Stimulated activated CD8-positive, alpha-beta memory T cell treated with anti-CD3 and anti-CD28 coated beads, Interleukin-7, amount 100 ng/mL, for 1 hour (primary cell): ENCODE measurements at places on chromosomes 11 and 22.

GRCh38 chr11:22922672-22923071, 62.4 kb upstream of the CCDC179 start:
- no peak for DNase-seq

DNA sequence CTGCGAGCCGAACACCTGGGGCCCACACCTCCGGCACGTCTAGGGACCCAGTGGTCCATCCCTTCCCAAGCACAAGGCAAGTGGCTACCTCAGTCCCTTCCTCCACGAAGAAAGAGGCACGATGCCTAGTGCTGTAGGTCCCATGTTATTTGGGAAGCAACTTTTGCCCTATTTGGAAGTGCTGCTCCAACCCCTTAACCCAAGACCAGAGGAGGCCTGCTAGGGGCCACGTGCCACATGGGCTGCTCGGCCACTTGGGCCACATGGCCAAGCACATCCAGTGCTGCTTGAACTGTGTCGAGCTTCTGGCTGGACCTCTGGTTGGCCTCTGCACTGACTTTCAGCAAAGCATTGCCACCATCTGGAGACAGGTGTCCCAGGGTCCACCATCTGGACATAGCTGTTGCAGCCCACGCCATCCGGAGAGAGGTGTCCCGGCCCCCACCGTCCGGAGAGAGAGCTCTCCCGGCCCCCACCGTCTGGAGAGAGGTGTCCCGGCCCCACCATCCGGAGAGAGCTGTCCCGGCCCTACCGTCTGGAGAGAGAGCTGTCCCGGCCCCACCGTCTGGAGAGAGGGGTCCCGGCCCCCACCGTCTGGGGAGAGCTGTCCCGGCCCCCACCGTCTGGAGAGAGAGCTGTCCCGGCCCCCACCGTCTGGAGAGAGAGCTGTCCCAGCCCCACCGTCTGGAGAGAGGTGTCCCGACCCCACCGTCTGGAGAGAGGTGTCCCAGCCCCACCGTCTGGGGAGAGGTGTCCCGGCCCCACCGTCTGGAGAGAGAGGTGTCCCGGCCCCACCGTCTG, 6.5 kb upstream of the B4GALNT4 start:
- DNase-seq, result no peak

DNA sequence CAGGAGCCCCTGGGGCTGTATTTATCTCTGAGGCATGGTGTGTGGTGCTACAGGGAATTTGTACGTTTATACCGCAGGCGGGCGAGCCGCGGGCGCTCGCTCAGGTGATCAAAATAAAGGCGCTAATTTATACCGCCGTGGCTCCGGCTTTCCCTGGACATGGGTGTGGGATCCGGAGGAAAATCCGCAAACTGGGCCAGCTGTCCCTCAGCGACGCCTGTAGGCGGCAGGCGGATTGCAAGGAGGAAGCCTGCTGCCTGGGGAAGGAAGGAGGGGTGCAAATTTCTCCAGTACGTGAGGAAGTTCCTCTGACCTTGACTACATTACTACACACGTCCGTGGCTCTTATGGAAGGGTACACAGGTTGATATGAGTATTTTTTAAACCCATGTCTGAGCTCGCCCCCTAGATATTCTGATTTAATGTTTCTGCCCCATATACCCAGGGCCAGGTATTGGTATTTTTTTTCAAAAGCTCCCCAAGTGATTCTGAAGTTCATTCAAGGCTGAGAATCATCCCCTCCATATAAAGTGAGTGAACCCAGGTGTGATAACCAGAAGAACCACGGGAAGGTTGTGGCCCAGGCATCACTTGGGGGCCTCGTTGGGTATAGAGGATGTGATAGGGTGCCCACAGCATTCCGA, 2.8 kb downstream of the MYOD1 start:
- no peak for DNase-seq

DNA sequence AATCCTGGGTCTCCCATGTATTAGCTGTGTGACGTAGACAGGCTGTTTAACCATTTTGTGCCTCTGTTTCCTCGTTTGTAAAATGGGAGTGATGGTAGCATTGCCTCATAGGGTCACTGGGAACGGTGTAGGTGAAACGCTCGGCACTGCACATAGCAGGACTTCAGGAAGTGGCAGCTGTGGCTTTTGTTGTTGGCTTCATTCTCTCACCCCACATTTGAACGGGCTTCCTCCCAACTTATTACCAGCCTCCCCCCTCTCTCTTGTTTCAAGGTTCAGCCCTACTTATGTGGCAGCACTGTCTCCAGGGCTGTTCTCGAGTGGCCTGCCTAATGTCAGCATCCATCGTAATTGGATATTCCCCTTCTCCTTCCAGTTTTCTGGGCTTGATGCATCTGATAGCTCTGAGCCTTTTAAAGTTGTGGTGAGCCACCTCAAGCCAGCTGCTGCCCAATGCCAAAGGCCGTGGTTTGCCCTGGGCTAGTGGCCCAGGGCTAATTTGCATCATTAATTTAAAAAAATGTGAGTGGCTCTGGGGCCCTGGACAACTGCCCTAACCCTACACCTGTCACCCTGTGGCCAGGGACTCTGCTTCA, 217.8 kb upstream of the TBCEL start:
- DNase-seq, result no peak

- no peak for DNase-seq
Observed at GRCh38 chr11:32435511-32435941, at the start of gene WT1. Gene WT1, minus strand, starts transcription at chr11:32435539.

DNA sequence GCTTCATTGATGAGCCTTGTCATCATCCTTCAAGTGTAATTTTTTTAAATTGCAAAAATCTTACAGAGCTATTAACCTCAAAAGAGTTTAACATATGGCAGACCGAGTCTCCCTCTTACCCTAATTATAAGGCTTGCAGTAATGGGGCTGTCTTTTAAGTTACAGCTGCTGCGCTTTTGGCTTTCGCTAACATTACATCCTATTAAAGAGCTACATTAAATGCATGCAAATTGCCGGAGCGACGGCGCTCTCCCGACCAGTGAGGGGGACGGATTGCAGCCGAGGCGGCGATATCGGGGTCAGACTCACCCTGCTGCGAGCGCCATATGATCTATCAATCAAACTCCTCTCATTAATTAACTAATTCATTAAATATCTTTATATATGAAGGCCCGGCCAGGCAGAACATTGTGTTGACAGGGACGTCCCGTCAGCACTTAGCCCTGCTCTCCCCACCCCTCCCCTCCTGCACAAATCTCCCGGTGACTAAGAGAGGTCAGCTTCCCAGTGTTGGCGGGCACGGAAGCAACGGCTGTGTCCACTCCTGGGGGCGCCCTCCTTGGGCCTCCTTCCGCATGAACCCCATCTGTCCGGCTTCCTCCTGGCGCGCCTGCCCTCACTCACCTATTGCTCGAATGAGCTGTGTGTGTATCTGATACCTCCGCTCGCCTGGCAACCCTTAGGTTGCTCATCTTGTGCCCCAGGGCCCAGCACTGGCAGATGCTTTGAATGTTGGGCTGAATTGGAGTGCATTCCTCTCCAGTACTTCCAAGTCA, 156.0 kb upstream of the CADM1 start:
- DNase-seq, result no peak

DNA sequence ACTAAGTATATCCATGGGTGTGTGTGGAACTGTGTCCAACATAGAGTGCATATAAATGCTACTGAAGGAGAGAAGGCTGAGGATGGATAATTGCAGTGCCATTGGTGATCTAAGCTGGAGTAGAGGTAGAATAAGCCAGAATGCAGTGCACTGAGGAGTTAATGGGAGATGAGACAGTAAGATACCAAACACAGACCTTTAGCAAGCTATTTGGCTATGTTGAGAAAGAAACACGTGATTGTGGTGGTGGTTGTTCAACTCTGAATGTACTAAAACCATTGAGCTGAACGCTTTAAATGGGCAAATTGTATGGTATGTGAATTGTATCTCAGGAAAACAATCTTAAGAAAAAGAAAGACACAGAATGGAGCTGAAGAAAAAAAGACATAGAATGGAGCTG, 22.8 kb downstream of the JAML start:
- no peak for DNase-seq

- no peak for DNase-seq
Observed at GRCh38 chr11:69002110-69002569, 10.9 kb downstream of the MRGPRF start.

GRCh38 chr22:29308791-29309262, 2.4 kb downstream of the GAS2L1 start:
- DNase-seq, result no peak

DNA sequence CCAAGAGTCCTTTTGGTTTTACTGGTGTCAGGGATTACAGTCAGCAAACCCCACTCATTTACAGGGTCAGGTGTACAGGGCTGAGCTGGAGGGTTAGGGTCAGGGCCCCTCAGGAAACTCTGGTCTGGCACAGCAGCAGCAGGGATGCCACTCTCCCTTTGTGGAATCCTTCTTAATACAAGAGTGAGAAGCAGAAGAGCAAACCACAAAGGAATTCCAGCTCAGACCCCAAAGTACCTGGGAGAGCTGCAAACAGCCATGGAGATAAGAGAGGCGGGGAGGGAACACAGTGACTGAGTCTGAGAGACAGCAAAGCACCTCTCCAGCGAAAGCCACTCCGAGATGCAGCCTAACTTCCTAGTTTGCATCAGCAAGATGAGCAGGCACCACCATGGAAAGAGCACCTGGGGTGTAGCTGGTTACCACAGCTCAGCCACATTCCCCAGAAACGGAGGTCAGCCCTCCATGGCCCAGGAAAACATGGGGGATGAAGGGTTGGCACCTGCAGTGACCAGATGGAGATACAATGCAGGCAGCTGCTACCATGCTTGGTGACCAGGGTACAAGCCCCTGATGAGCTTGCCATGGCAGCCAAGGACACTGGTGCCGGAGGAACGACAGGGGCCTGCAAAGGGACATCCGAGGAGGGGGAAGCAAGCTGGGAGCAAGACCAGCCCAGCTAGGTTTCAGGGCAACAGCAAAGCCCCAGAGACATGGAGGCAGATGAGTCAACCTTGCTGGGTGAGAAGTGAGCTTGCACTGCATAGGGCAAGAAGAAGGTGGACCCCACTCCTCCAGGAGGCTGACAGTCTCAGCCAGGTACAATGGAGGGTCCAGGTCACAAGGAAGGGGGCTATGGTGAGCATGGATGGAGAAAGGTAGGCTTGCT, 3.9 kb downstream of the BET1L start:
- no peak for DNase-seq

GRCh38 chr22:22450343-22450839, 58.2 kb downstream of the ZNF280B start:
- no peak for DNase-seq

DNA sequence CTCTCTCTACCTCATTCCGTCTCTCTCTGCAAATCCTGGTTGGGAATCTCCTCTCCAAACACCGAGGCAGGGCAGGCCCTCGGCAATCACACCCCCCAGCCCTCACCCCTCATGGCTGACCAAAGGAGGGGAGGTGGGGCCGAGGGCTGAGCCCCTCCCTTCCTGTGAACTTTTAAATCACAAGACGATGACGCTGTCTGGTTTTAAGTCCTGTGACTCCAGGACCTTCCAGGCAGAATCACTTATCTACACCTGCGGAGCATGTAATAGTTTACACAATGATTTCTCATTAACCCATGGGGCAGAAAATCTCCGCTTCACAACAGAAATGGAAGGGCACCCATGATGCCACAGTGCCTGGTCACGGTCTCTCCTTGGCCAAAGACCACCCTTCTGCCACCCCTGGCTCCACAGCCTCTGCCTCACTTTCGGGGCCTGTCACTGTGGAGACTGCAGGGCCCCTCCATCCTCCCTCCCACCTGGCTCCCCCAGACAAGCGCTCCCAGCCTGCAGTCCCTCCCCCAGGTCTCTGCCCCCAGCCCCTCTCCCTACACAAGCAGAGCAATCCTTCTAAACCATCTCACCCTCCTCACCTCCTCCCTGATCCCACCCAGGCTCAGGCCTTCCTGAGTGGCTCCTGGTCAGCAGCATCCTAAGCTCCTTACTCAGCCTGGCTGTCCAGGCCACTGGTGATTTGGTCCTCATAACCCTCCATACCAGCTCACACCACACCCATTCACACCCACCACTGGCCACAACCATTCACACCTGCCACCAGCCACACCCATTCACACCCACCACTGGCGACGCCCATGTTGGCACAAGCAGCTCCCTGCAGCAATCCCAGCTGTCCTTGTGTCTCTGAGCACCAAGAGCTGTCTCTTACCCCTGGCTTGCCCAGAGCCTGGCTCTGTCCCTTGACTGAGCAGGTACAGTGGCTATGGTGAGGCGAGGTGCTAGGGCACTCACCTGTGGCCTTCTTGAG, 30.7 kb upstream of the ARFGAP3 start:
- no peak for DNase-seq

DNA sequence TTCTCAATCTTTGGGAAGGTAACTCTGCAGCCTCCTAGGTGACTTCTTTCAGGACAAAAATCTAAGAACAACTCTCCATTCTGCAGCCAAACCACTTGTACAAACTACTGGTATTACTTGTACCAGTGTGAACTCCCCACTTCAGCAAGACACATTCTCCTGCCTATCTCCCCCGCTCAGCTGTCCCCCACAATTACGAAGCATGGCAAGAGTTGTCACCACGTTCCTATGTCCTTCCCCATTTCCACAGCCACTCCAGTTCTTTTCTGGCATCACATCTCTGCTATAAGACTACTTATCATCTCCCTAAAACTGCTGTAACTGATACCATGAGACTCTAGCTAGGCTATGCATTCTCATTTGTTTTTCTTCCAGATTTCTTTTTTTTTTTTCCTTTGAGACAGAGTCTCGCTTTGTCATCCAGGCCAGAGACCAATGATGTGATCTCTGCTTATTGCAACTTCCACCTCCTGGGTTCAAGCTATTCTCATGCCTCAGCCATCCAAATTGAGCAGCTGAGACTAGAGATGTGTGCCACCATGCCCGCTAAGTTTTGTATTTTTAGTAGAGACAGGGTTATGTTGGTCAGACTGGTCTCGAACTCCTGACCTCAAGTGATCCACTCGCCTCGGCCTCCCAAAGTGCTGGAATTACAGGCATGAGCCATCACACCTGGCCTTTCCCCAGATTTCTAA, 71.9 kb upstream of the CDON start:
- no peak for DNase-seq
